ENCODE measurements at places on chromosomes 4 and X. TPM values are rescaled to one million over a fixed set of nuclear protein-coding genes. Genes with fewer than 3 reads are reported as not detected.

DNA sequence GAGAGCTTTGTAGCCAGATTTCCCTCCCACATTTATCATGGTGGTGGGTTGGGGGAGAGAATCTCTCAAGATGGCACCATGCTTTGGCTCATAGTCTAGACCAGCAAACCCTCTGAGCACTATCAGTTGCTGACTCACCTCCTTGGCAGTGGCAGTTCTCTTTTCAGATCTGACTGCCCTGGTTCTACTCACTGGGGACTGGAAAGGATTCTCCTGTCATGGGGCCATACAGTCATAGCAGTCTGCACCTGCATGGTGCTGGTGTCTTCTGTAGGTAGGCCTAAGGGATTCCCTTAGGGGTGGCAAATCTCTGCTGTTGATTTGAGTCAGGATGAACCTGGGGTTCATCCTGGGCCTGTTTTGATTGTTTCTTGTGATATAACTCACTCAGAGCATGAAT is 2.6 kb downstream of the TEX13B start:
- no peak for DNase-seq

DNA sequence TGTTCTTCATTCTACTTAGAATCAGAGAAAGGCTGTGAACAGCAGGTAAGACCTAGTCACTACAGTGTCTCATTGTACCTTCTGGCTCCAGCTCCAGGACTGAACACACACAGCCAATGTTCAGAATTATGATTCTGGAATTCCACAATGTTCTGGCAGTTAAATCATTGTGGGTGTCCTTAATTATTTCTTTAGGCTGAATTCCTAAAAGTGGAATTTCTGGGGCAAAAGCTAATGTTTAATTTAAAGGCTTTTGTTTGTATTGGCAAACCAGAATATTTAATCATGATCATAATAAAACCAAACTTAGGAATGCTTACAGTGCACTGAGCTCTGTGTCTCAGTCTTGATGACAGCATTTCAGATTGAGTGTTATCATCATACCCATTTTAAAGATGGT is 67.0 kb upstream of the FAT1 start:
- DNase-seq, result no peak

DNA sequence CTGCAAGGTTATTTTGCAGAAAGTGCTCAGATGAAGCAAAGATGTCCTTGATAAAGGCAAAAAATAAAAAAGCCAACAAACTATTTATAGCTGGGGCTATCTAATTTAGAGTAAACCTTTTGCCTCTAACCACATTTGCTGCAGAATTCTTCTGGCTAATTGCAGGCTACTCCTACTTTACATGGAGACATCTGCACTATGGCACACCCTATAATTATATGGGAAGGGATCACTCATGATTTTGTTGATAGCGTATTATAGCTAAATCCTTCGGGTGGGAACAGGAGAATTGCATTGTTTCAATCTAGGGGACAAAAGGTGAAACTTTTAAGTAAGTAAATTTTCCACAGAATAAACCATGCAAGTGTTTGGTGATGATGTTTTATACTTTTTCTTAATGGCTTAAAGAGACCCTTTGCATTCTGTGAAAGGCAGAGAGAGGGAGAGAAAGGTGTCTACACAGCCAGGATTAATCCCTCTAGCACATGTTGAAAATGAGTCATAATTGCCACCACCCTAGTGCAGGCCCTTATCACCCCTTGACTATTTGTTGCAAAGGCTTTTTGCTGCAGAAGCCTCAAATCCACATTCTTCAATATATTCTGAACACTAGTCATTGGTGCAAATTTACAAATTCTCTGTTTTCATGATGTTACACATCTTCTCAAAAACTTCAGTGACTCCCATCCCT is 221.3 kb upstream of the BMP3 start:
- no peak for DNase-seq

GRCh38 chr4:139060591-139060990 is 45.0 kb downstream of the NOCT start:
- no peak for DNase-seq

DNA sequence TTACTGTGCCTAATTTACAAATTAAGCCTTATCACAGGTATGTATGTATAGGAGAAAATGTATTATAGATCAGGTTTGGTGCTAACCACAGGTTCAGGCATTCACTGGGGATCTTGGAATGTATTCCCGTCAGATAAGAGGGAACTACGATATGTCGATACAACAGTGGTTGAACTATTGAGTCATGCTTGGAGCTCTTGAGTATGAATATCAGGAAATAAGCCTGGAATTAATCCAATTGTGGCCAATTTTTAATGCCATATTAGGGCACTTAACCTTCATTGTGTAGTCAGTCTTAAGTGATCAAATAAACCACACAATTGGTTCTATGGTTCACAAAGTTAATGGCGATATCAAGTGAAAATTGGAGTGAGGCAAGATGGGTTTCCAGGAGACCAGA is 556.5 kb downstream of the IL1RAPL1 start:
- no peak for DNase-seq

Gene TMEM144
- total RNA-seq, result 0.09 TPM

Gene IL1RAPL1
- total RNA-seq, result not detected

All from activated CD8-positive, alpha-beta T cell treated with anti-CD3 and anti-CD28 coated beads for 36 hours (primary cell).